ENCODE measurements at places on chromosomes 3 and 15. TPM values are rescaled to one million over a fixed set of nuclear protein-coding genes. Genes with fewer than 3 reads are reported as not detected.

DNA sequence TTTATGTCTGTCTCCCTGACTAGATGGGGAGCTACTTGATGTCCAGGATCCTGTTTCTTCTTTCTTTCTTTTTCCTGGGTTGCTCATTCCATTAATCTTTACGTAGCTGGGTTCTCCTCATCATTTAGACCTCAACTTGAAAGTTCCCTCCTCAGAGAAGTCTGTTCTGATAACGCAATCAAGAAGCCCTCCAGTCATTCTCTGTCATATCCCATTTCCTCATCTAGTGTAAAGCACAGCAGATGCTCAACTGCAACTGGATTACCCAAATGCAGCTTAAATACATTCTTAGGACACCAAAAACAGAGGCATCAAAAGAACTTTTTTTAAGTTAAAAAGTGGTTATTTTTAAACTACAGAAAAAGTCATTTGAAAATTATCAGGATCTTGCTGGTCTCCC, 51.7 kb upstream of the ST3GAL6 start:
- DNase-seq: no peak
- H3K36me3 ChIP-seq: no peaks in the 10 kb centered on the region
- H3K4me1 ChIP-seq: peaks cover 9% of the 10 kb centered on the region
- no peak overlapping the region for H3K27ac ChIP-seq

DNA sequence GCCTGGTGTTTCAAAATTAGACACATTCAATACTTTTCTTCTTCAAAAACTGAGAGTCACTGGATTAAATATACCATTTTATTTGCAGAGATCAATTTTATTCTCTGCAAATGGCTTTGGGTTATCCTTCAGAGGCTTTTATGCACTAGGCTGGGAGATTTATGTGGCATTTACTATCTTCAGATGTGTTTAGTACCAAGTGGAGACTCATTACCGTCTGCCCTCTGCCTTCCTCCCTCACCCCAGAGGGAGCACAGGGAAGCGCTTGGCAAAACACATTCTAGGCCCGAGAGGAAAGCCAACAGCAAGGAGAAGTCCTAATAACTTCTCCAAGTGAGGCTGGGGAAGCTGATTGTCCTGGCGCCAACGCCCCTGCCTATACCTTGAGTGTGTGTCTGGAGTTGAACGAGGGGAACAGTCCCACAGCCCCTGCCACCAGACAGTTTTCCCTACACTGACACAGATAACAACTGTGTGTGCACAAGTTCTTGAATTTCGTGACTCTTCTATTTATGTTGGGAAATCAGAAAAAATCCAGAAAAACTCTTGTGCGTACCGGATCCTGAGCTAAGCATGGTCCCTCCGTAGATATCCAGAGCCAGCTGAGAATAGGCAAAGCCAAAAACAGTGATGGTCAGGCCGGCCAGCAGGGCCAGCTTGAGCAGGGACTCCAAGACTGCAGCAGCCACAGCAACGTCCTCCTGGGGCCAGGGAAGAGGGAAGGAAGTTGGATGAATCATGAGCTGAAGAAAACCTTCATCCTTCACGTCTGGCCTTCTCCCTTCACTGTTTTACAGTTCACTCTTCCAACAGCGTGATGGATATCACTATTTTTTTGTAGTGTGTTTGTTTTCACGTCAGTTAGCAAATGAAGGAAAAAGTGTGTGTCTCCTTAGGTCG, 26.6 kb downstream of the RFT1 start:
- H3K4me3 ChIP-seq: no peak overlapping the region
- no peaks in the 10 kb centered on the region for H3K27me3 ChIP-seq
- H3K36me3 ChIP-seq: peaks cover 11% of the 10 kb centered on the region

- H3K36me3 ChIP-seq: no peaks in the 10 kb centered on the region
- no peak for DNase-seq
- no peak overlapping the region for H3K27ac ChIP-seq
- H3K4me1 ChIP-seq: no peaks in the 10 kb centered on the region
- H3K27me3 ChIP-seq: peaks cover 5% of the 10 kb centered on the region
Observed at GRCh38 chr15:96515371-96515770, 184.9 kb downstream of the NR2F2 start.

- no peak overlapping the region for H3K4me3 ChIP-seq
- H3K27ac ChIP-seq: no peak overlapping the region
- H3K36me3 ChIP-seq: peaks cover 7% of the 10 kb centered on the region
- peaks cover 6% of the 10 kb centered on the region for H3K27me3 ChIP-seq
- no peak for DNase-seq
Observed at GRCh38 chr15:57743424-57743823, 36.9 kb downstream of the POLR2M start.

GRCh38 chr3:66037330-66037985, 1.3 kb downstream of the MAGI1 start:
- H3K27me3 ChIP-seq: peaks cover 70% of the 10 kb centered on the region
- H3K36me3 ChIP-seq: peaks cover 9% of the 10 kb centered on the region
- no peak for DNase-seq
- H3K4me3 ChIP-seq: no peak overlapping the region

- peaks cover 5% of the 10 kb centered on the region for H3K36me3 ChIP-seq
- no peaks in the 10 kb centered on the region for H3K4me1 ChIP-seq
- DNase-seq: no peak
- H3K27ac ChIP-seq: no peak overlapping the region
Observed at GRCh38 chr15:79602180-79602579, 170.0 kb downstream of the MINAR1 start.

GRCh38 chr3:135565546-135565945, 400.0 kb upstream of the PPP2R3A start:
- no peak overlapping the region for H3K27ac ChIP-seq
- DNase-seq: no peak
- no peaks in the 10 kb centered on the region for H3K4me1 ChIP-seq
- H3K27me3 ChIP-seq: no peaks in the 10 kb centered on the region
- H3K4me3 ChIP-seq: no peak overlapping the region

- H3K4me1 ChIP-seq: no peaks in the 10 kb centered on the region
- H3K36me3 ChIP-seq: no peaks in the 10 kb centered on the region
- peak overlapping the region; percentile 1 for H3K27ac ChIP-seq
- H3K4me3 ChIP-seq: no peak overlapping the region
- no peaks in the 10 kb centered on the region for H3K27me3 ChIP-seq
Observed at GRCh38 chr3:144362126-144362525, 390.5 kb downstream of the DIPK2A start.

GRCh38 chr3:46386205-46386604, 15.5 kb downstream of the CCR5 start:
- H3K4me3 ChIP-seq: no peak overlapping the region
- peaks cover 25% of the 10 kb centered on the region for H3K4me1 ChIP-seq
- DNase-seq: no peak
- H3K36me3 ChIP-seq: no peaks in the 10 kb centered on the region
- no peak overlapping the region for H3K27ac ChIP-seq
- H3K27me3 ChIP-seq: no peaks in the 10 kb centered on the region

GRCh38 chr3:52068055-52068571, 11.7 kb upstream of the DUSP7 start:
- H3K4me3 ChIP-seq: no peak overlapping the region
- H3K36me3 ChIP-seq: no peaks in the 10 kb centered on the region
- DNase-seq: no peak
- no peak overlapping the region for H3K27ac ChIP-seq
- no peaks in the 10 kb centered on the region for H3K27me3 ChIP-seq
- H3K4me1 ChIP-seq: peaks cover 7% of the 10 kb centered on the region

- peak overlapping the region; percentile 60 for H3K27ac ChIP-seq
- H3K27me3 ChIP-seq: peaks cover 5% of the 10 kb centered on the region
- peaks cover 34% of the 10 kb centered on the region for H3K4me1 ChIP-seq
- DNase-seq: peak; percentile 62
- H3K36me3 ChIP-seq: no peaks in the 10 kb centered on the region
Observed at GRCh38 chr15:38254051-38254883, 1.6 kb downstream of the SPRED1 start.

DNA sequence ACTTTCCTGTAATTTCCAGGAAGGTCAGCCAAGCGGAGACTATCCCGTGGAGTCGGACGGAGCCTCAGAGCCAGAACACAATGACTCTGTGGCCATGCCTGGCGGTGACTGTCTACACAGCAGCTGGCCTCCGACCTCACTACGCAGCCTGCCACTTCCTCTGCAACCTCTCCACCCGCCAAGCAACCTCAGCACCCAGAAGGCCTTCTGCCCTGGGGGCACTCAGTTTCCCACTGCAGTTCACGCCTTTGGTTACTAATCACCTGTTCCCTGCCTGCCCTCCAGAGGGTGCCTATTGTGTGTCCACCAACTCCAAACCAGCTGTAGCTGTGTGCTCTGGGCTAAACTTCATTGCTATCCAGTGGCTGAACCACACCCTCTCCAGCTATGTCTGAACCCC, 44.0 kb downstream of the TM2D3 start:
- no peak overlapping the region for H3K27ac ChIP-seq
- H3K27me3 ChIP-seq: peaks cover 13% of the 10 kb centered on the region
- no peak overlapping the region for H3K4me3 ChIP-seq
- no peaks in the 10 kb centered on the region for H3K4me1 ChIP-seq
- no peak for DNase-seq
- peaks cover 12% of the 10 kb centered on the region for H3K36me3 ChIP-seq

DNA sequence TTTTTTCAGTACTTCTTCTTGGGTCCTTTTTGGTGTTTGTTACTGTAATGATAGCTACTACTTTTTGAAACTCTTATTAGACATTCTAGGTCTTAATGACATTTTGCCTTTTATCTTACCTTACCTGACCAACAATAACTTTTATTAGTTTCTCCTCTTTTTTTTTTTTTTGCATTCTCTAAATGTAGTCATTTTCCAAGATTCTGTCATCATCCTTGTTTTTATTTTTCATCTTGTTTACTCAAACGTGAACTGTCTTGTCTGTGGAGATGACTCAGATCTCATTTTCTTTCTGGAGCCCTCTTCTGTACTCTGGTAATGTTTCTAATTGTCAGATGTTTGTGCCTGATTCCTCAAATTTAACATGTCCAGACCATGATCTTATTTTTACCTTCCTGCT, 2.9 kb downstream of the ABHD5 start:
- H3K4me1 ChIP-seq: peaks cover 28% of the 10 kb centered on the region
- no peaks in the 10 kb centered on the region for H3K27me3 ChIP-seq
- no peaks in the 10 kb centered on the region for H3K36me3 ChIP-seq
- no peak for DNase-seq
- no peak overlapping the region for H3K27ac ChIP-seq

- peaks cover 11% of the 10 kb centered on the region for H3K27me3 ChIP-seq
- peaks cover under 1% of the 10 kb centered on the region for H3K36me3 ChIP-seq
- no peaks in the 10 kb centered on the region for H3K4me1 ChIP-seq
- no peak overlapping the region for H3K4me3 ChIP-seq
- no peak overlapping the region for H3K27ac ChIP-seq
Observed at GRCh38 chr15:58340176-58340575, 91.6 kb upstream of the LIPC start.

DNA sequence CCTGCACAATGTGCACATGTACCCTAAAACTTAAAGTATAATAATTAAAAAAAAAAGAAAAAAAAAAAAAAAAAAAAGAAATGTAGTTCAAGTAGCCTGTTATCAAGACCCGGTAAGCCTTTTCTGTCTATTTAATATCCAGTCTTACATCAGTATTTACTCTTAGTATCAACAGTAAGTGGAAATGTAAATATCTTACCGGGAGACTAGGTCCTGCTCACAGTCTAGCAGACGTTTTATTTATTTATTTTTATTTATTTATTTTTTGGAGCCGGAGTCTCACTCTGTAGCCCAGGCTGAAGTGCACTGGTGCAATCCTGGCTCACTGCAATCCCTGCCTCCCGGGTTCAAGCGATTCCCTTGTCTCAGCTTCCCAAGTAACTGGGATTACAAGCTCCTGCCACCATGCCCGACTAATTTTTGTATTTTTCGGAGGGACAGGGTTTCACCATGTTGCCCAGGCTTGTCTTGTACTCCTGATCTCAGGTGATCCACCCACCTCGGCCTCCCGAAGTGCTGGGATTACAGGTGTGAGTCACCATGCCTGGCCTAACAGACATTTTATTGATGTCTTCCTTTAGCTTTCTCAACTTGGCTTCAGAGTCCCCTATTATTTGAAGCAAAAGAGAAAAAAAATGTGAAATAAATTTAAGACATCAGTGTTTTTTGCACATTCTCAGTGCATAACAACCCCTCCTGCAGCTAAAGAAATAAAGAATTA, 19.9 kb downstream of the C2CD4B start:
- DNase-seq: no peak
- peaks cover 4% of the 10 kb centered on the region for H3K27me3 ChIP-seq
- H3K4me1 ChIP-seq: no peaks in the 10 kb centered on the region
- H3K36me3 ChIP-seq: no peaks in the 10 kb centered on the region
- no peak overlapping the region for H3K4me3 ChIP-seq
- H3K27ac ChIP-seq: no peak overlapping the region

- peak within 1 kb of the TSS; percentile 93 for H3K4me3 ChIP-seq
- no peaks in the 10 kb centered on the region for H3K36me3 ChIP-seq
- H3K27me3 ChIP-seq: peaks cover 22% of the 10 kb centered on the region
Observed at GRCh38 chr3:89107461-89108290, at the start of gene EPHA3. EPHA3 (plus strand) TSS chr3:89107621; CDS start chr3:89107749, 128 bp downstream.

GRCh38 chr3:16522834-16523233, 9.3 kb upstream of the RFTN1 start:
- H3K4me3 ChIP-seq: peak overlapping the region; percentile 44
- no peaks in the 10 kb centered on the region for H3K27me3 ChIP-seq
- peaks cover 68% of the 10 kb centered on the region for H3K4me1 ChIP-seq
- H3K36me3 ChIP-seq: no peaks in the 10 kb centered on the region
- peak; percentile 44 for DNase-seq
- peak overlapping the region; percentile 94 for H3K27ac ChIP-seq

DNA sequence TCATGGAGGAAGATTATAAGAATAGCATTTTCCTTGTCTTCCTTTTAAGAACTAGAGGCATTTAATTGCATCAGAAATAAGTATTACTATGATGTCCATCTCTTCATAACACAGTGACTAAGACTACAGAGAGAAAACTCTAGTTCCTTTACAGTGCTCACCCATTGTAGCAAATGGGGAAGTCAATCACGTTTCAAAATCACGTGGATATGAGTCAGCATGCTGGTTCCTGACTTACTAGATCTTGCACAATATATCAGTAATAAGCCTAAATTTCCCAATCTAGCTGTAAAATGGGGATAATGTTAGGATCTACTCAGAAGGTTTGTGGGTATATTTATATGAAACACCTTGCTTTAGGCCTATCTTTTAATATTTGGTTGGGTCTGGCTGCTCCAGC, 254.8 kb upstream of the EOMES start:
- H3K36me3 ChIP-seq: no peaks in the 10 kb centered on the region
- H3K4me3 ChIP-seq: no peak overlapping the region
- no peaks in the 10 kb centered on the region for H3K4me1 ChIP-seq

DNA sequence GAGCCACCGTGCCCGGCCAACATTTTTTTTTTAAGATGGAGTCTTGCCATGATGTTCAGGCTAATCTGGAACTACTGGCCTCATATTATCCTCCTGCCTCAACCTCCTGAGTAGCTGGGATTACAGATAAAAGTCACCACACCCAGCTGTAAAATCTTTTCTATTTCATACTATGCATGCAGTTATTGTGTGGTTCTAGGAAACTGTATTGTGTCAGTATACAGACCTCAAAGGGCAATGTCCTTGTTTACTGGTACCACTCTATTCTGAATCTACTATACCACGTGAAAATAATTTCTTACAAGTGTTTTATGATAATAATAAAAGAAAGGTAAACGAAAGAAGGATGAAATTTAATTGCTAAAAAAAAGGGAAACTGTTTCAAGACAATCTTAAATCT, 123.5 kb upstream of the PTX3 start:
- H3K4me1 ChIP-seq: no peaks in the 10 kb centered on the region
- H3K4me3 ChIP-seq: no peak overlapping the region
- DNase-seq: no peak
- H3K27ac ChIP-seq: no peak overlapping the region
- H3K27me3 ChIP-seq: no peaks in the 10 kb centered on the region
- H3K36me3 ChIP-seq: no peaks in the 10 kb centered on the region

GRCh38 chr3:141240687-141241615, 9.3 kb downstream of the PXYLP1 start:
- H3K4me1 ChIP-seq: no peaks in the 10 kb centered on the region
- no peak for DNase-seq
- peaks cover 5% of the 10 kb centered on the region for H3K36me3 ChIP-seq

Gene SYNM
- not detected for polyA plus RNA-seq

Gene STRC
- not detected for polyA plus RNA-seq

Gene LIPH
- not detected for polyA plus RNA-seq

Gene RGMA
- not detected for polyA plus RNA-seq

Gene TM4SF4
- not detected for polyA plus RNA-seq

All from naive B cell (primary cell).